ENCODE measurements at places on chromosomes 1 and 21. TPM values are rescaled to one million over a fixed set of nuclear protein-coding genes. Genes with fewer than 3 reads are reported as not detected.

VPS45 gene
- 28.7 TPM for total RNA-seq

DNA sequence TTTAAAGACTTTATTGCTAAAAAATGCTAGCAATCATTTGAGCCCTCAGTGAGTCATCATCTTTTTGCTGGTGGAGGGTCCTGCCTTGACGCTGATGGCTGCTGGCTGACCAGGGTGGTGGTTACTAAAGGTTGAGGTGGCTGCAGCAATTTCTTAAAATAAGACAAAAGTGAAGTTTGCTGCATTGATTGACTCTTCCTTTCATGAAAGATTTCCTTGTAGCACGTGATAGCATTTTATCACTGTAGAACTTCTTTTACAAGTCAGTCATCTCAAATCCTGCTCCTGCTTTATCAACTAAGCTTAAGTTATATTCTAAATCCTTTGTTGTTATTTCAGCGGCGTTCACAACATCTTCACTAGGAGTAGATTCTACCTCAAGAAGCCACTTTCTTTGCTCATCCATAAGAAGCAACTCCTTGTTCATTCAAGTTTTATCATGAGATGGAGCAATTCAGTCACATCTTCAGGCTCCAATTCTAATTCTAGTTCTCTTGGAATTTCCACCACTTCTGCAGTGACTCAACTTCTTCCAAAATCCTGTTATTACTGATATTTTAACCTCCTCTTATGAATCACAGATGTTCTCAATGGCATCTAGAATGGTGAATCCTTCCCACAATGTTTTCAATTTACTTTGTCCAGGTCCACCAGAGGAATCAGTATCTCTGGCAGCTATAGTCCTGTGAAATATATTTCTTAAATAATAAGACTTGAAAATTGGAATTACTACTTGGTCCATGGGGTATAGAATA lies 17.6 kb upstream of the RGS1 start:
- DNase-seq, result no peak

DNA sequence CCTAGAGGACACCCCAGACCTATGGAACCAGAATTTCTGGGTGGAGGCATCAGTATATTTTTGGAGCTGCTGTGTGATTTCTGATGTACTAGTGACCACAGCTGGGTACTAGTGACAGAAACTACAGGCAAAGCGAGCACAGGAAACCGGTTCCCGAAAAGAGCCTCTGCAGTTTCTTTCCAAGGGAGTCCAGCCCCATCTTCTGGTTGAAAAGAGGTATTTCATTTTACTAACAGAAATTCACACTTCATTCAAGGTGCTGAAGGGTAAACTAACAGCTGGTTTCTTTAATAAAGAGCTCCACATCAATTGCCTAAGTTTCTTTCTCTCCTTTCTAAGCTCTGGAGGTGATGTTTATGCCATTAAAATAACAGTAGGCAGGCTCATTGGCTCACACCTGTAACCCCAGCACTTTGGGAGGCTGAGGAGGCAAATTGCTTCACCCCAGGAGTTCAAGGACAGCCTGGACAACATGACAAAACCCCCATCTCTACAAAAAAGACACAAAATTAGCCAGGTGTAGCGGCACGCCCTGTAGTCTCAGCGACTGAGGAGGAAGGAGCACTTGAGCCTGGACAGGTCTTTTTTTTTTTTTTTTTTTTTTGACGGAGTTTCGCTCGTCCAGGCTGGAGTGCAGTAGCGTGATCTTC lies 22.0 kb downstream of the THAP3 start:
- no peak for DNase-seq

DNA sequence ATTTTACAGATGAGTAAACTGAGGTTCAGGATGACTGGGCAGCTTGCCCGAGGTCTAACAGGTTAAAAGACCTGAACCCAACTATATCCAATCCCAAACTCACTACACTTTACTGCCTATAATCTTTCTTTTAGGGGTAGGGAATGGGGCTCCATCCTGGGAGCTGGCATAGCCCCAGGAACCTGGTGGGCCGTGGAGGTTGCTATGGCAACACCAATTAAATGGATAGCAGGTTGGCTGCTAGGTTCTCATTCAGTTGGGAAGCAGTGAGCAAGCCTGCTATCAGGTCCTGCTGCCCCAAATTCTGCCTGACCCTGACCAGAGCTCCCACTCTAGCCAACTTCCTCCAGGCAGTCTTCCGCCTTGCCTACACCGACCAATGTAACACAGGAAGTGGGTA lies 40.9 kb downstream of the LRP8 start:
- no peak for DNase-seq

CD1B gene
- not detected for total RNA-seq

DNA sequence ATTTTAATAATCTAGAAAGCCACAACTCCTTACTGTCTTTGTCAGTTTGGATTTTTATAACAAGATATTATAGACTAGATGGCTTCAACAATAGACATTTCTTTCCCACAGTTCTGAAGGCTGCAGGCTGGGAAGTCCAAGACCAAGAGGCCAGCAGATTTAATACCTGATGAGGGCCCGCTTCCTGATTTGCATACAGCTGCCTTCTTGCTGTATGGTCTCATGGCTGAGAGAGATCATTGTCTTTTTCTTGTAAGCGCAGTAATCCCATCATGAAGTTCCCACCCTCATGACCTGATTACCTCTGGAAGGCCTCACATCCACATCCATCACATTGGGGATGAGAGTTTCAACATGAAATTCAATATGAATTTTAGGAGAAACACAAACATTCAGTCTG lies 9.8 kb downstream of the RPS6KC1 start:
- no peak for DNase-seq

DNA sequence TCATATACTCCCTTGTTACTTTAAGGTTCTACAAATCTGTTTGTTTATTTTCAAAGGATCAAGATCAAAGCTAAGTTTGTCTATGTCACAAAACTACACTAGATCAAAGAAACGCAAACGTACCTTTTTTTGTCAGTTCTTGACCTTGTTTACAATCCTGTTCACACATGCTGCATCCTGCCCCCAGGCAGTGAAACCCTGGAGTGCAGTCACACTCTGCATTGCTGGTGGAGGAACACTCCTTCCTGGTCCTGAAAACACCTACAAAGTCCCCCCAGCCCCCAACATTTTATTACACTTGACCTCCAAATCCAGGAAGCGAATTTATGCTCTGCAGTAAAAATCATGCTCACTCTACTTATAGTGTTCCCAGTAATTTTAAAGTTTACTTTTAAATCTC lies 2.6 kb downstream of the TNFRSF9 start:
- no peak for DNase-seq

DNA sequence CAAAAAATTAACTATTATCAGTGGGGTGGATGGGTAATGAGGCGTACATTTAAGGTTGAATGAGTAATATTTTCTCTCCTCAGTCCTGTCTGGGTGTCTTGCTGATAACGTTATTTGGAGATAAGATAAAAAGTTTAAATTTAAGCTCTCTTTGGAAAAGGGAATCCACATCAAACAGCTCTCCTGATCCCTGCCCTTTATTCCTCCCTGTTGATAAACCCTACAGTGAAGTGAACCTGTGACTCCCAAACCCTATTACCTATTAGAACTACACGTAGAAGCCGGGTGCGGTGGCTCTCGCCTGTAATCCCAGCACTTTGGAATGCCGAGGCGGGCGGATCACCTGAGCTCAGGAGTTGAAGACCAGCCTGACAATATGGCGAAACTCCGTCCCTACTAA lies 9.9 kb upstream of the GPR161 start:
- no peak for DNase-seq

GRCh38 chr1:117511273-117511672 lies 94.6 kb upstream of the TENT5C start:
- no peak for DNase-seq

CFHR3 gene
- not detected for total RNA-seq

CFHR4 gene
- not detected for total RNA-seq

DNA sequence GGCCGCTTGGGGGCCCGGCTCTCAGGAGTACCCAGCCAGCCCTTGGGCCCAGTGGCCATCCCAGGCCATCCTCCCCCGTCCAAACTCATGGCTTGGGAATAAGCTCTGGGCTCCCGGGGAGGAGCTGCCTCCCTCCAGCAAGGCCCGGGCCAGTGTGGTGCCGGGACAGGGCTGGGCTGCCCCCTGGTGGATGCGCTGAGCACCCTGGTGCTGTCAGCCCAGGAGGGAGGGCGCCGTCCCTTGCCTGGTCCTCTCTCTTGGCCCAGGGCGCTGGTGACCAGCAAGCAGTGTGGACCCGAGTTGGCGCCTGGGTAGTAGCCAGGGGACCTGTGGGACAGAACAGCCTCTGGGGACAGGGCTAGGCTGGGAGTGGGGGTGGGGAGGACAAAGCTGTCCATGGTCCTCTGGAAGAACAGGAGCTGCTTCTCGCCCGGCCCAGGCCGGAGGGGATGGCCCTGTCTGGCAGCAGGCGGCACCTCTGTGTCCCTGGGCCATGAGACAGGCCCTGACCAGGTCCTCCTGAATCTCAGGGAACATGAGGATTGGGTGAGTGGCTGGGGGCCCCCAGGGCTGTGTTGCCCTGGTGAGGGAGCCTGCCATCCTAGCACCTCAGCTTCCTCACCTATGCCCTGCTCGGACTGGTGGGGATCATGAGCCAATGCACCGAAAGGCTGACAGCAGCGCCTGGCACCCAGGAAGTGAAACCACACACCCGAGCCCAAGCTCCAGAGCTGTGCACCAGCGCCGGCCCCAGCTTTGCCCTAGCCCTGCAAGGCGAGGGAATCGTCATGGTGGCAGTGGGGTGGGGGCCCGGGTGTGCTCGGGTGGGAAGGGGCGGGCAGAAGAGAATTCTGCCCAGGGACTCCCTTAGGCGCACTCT lies 9.4 kb downstream of the MORN1 start:
- peak; percentile 97 for DNase-seq

- no peak for DNase-seq
Observed at GRCh38 chr1:118169016-118169415, 16.0 kb downstream of the SPAG17 start.

GRCh38 chr1:169312084-169312954 lies 55.3 kb downstream of the NME7 start:
- no peak for DNase-seq

DNA sequence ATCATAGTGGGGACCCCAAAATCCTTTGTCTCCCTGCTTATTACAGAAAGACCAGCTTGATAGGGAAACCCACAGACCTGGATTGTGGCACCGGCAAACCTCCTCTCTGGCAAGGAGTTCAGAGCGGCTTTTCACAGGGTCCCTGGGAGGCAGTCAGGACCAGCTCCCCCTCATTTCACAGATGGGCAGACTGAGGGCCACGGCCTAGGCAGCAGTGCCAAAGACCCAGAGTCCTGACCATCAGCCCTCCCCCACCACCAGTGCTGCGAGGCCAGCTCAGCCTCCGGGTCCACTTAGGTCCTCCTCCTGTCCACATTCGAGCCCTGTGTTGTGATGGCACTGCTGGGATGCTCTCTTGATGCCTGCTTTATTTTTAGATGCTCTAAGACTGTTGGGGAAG lies 57.2 kb downstream of the CAMK2N1 start:
- no peak for DNase-seq

NHLH1 gene
- total RNA-seq, result 0.18 TPM

GRCh38 chr1:66758241-66758755 lies 6.0 kb downstream of the DYNLT5 start:
- DNase-seq, result no peak

DNA sequence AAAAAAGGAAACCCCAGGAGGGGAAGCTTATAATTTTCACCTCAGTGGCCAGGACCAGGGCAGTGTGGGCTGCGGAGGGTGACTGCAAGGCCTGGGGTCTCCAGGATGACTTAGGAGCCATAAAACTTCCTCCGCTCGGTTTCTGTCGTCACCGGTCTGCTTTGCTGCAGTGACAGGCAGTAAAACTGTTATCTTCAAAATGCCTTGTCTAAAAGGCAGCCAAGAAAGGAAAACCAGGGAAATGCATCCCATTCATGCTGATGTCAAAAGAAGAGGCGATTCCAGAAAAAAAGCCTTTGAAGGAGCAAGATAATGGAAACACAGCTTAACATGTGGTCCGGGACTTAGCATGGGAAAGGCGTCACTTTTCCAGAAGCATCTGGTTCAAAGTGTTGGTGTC lies 42.0 kb downstream of the COL6A1 start:
- DNase-seq, result no peak

GRCh38 chr1:107726860-107727259 lies 238.1 kb downstream of the VAV3 start:
- DNase-seq, result no peak

SERBP1 gene
- 143 TPM for total RNA-seq

GRCh38 chr21:15943009-15943666 lies 213.4 kb downstream of the USP25 start:
- no peak for DNase-seq

GRCh38 chr1:110293601-110294104 lies 45.5 kb upstream of the RBM15 start:
- no peak for DNase-seq

DNA sequence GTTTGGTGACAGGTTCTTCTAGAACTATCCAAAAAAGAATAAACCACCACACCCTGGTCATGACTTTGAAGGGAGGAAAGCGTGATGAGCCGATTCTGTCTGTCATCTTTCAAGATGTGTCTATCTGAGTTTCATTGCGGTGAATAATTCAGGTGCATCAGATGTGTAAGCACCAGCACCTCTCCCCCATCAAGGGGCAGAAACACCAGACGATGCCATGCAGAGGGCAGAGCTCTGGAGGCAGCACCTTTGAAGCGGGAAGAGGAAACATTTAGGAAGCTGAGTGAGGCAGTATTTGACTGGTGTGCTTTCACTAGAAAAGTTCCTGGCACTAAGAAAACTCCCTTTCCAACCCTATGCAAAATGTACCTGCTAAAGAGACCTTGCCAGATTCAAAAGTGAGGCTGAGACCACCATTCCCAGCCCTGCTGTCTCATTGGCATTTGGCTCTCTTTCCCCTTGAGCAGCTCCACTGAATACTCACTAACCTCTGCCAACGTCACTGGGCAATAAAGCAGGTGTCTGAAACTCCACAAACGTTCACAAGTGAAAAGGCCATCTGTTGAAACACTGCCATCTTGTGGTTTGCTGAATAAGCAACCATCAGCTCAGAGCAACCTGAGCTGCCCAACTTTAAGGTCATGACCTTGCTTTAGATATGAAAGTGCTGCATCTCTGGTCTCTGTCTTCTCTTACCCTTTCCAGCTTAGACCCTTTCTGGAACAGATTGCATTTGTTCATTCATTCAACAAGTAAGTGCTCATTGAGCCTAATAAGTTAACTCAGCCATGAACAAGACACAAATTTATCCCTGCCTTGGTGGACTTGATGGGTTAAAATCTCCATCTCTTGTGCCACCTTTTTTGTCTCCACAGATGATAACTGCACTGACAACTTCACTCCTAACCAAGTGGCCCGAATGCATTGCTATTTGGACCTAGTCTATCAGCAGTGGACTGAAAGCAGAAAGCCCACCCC lies 228.6 kb downstream of the PAPPA2 start:
- DNase-seq, result no peak

GRCh38 chr1:53256511-53257453 lies 18.5 kb upstream of the MAGOH start:
- DNase-seq, result no peak

- DNase-seq, result no peak
Observed at GRCh38 chr1:147640553-147641165, 29.7 kb downstream of the ACP6 start.
